ENCODE measurements at places on chromosomes 12 and 14.

DNA sequence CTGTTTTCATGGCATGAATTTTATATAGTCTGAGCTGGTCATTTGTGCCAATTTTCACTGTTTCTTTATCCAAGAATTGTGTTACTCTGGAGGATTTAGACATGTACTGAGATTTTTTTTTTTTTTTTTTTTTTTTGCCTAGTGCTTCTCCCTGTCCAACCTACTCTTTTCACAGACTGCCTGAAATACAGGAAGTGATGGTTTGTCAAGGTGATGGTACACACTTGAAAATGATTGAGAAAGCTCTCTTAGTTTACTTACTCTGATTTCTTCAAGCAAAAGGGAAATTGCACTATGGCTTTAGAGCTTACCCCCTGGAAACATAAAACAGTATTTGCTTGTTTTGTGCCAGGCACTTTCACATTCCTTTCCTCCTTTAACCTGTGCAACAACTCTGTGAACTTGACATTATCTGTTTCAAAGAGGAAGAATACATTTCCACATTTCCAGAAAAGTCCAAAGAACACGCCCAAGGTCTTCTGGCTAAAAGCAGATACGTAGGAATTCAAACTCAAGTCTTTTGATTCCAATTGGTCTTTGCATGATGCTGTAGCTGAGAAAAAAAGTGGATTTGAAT is 181.1 kb downstream of the SLC15A5 start:
- DNase-seq, result no peak

DNA sequence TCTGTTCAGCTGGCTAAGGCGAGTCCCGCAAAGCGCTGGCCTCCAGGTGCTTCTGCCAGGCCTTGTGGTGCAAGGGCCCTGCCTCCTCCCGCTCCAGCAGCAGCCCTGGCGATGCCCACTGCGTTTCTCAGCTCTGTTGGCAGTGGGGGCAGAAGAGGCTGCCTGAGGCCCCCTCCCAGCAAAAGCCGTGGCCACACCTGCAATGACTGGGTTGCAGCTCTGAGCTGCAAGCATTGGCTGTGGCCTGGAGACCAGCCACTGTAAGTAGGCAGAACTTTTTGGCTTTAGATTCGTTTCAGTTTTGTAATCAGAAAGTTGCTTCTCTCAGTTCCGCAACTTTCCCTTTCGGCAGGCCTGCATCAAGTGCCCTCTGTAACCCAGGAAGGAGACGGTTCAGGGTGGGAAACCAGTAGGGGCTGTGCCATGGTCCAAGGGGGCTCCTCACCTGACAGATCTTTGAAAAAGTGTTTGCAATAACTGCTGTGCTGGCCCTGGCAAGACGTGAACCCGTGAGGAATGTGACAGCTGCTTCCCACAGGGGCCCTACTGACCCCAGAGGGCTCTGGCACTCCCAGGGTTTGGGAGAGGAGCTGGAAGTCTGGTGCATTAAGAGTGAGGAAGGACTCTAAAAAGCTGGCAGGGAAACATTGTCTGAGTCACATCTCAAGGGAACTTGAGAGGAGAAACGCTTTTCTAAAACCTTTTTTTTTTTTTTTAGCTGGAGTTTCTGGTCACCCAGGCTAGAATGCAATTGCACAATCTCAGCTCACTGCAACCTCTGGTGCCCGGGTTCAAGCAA is 54.5 kb upstream of the MAX start:
- peak; percentile 20 for DNase-seq

DNA sequence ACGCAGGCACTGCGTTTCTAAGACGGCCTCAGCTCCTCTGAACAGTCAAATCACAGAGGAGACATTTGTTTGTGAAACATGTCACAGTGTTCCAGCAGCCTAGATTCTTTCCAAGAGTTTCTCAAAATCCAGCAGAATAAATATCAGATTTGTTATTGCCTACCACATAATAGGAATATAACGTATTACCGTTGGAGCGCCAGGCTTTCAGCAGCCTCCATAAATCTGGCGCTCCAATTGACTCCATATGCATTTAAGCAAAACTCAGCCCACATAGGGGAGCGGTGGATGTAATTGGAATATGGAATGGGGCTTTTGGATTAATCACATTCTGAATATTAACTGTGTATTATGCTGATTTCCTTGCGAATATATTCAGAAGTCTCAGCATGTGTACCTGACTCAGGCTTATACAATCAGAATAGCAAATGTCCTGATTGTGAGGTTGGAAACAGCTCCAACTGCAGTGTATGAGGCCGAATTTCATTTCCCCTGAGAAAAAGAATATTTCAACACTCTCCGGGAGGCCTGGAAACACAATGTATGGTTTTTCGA is 174.0 kb downstream of the ASCL4 start:
- no peak for DNase-seq

- no peak for DNase-seq
Measured at GRCh38 chr12:10243818-10244520, 31.3 kb downstream of the GABARAPL1 start.

DNA sequence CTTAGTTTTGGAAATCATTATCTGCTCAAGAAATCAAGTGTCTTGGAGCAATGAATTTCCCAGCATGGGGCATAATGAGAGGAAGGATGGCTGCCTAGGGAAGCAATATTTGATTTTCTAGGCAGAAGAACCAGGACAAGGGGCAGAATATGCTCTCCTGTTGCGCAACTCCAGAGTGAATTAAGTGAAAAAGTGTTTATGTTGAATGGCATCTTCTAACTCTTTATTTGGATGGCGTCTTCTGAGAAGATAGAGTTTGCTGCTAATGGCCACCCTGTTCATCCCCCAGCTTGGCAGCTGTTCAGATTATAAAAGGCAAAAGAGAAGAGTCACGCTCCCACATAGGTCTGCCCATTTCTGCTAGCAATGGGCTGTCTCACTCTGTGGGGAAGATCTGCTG is 1278.1 kb downstream of the AACS start:
- no peak for DNase-seq

- no peak for DNase-seq
Measured at GRCh38 chr12:55760663-55761062, 17.7 kb downstream of the GDF11 start.

DNA sequence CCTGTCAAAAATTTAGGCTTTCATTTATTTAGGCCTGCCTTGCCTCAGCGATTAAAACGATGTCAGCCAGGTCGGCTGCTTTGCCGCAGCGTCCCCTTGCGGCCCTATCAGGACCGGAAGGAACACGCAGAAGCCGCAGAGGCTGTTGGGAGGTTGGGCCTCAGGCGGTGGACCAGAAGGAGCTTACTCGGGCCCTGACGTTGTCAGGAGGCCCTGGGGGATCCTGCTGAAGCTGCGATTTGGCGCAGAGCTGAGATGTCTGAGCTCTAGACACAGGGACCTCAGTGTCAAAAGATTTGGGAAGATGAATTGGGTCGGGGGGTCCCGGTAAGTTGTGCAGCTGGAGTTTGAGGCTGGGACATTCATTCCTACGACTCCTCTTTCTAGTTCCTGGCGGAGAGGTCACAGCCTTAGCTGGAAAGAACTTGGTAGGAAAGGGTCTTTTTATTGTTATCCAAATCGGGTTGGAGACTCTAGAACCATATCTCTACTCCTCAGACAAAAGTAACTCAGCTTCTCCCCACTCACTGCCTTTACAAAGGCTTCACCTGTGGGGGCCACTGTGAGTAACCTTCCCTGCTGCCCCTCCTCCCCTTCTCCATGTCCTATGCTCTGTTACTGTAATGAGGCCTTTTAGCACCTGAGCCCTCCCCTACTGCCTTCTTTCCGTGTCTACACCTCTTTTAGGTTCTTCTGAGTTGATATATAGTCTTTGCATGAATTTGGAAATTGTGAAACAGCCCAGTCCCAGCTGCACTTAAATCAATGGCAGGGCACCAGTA is 6.6 kb upstream of the ABCD2 start:
- DNase-seq, result no peak

DNA sequence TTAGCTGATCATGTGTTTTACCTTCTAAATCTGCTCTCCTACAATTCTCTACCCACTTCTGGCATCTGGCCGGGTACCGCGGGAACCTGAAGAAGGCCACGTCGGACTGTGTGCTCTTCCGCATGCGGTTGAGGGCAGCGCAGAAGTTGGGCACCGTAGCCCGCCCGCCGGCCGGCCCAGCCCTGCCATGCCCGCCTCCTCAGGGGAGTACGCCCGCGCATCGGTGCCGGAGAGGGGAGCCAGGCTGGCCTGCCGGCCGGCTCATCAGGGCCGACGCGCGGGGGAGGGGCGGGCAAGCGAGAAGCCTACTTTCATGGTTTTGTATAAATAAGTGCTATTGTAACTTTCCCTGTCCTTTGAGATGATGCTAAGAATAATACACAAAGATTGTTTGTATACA is 19.9 kb upstream of the ADAMTS20 start:
- DNase-seq, result no peak

DNA sequence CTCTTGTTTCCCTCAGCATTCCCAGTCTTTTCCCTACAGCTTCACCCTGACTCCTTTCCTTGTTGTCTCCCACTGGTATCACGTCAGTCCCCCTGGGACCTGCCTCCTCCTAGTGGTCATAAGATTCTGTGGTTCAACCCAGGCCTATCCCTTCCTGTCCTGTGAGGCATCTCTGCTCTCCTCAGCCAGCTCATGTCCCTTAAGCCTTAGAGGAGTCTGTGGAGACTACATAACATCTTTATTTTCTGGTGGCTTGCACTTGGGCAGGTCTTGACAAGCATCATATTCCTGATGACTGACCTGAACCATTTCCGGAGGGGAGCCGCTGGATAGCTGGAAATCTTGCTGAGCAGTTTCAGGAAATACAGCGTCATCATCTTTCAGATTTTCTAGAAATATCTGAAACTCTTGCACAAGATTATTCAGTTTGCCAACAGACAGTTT is 688 bp downstream of the C12orf71 start:
- peak; percentile 61 for DNase-seq

DNA sequence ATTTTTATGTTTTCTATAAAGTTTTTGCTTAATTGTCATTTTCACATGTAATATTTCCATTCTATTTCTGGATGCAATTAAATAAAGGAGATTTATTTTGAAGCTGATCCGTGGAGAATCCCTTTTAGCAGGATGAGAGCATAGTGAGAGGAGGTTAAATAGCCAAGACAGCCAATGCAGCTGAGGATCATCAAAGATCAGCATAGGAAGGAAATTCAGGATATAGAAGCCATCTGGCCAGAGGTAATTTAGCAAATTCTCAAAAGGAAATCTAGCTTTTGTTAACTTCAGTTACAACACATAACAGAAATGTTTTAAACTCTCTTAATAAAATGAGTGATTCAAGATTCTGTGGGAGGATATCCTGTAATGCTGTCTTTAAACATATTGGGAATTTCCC is 122.8 kb upstream of the PDE3A start:
- DNase-seq, result no peak

DNA sequence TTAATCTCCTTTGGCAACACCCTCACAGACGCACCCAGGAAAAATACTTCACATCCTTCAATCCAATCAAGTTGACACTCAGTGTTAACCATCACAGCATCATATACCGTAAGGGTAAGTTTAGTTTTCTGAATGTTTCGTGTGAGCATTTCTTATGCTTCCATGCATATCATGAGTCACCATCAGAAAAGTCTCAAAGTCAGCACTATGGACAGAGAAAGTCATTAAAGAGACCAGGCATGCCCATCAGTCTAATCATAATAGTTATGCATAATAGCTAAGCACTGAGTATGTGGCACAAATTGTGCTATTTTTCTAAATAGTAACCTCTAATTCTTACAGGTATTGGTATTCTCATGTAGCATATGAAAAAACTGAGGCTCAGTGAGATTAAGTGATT is 158.8 kb upstream of the PRMT8 start:
- peak; percentile 8 for DNase-seq

- no peak for DNase-seq
Measured at GRCh38 chr12:104964856-104965205, 6.7 kb upstream of the SLC41A2 start.

DNA sequence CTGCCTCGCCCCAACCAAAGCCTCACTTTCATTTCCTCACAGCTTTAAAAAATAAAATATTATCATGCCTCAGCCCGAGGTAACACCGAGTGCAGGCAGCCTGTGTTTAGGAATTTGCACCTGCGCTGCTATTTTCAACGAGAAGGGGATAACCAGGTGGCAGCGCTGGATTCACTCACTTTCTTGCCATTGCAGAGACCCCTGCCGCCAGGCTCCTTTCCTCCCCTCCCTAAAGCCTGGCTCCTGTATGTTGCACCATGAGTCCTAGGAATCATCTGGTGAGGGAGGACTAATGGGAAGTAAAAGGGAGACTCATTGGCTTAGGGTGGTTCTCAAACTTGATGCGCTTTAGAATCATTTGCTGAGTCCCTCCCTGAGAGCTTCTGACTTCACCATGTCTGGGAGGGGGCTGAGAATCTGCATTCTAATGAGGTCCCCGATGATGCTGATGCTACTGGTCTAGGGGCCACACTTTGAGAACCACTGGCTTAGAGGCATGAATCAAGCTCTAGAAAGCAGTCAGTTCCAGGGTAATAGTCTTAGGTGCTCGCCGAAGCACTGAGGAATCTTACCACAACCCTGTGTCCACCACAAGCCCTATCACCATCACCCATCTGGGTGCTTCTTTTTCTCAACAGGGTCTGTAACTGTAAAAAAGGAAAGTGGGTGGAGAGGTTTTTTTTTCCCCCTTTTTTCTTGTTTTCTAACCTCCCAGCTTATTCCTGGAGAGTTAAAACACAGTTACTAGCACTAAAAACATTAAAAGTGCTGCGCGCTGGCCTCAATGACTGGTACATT is 83.8 kb downstream of the SLC38A1 start:
- DNase-seq, result no peak

DNA sequence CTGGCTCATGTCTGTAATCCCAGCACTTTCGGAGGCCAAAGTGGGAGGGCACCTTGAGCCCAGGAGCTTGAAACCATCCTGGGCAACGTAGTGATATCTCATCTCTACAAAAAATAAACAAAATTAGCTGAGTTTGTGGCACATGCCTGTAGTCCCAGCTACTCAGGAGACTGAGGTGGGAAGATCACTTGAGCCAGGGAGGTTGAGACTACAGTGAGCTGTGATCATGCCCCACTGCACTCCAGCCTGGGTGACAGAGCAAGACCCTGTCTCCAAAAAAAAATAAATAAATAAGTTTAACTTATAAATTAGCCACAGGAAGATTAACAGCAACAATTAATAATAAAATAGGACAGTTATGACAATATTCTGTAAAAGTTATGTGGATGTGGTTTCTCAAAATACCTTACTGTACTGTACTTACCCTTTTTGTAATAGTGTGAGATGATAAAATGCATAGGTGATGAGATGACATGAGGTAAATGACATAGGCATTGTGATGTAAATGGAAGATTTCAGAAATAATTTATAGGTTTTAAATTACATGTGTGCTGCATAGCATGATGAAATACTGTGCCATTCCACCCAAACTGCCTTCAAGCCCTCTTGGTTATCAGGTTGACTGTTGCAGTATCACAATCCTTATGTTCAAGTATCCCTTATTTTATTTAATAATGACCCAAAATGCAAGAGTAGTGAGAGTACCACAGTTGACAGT is 22.0 kb downstream of the USP15 start:
- DNase-seq, result no peak

GRCh38 chr12:93272997-93273396 is 104.7 kb upstream of the NUDT4 start:
- DNase-seq, result no peak

Data from brain microvascular endothelial cell (primary cell).